Pancreas (tissue), 10 donors: ENCODE measurements at places on chromosomes 7 and 10. TPM values are rescaled to one million over a fixed set of nuclear protein-coding genes. Genes with fewer than 3 reads are reported as not detected.

PRSS37 gene
- not detected for polyA plus RNA-seq

- no peak for DNase-seq
Measured at GRCh38 chr10:106000721-106001120, 1163.8 kb downstream of the SORCS1 start.

DNA sequence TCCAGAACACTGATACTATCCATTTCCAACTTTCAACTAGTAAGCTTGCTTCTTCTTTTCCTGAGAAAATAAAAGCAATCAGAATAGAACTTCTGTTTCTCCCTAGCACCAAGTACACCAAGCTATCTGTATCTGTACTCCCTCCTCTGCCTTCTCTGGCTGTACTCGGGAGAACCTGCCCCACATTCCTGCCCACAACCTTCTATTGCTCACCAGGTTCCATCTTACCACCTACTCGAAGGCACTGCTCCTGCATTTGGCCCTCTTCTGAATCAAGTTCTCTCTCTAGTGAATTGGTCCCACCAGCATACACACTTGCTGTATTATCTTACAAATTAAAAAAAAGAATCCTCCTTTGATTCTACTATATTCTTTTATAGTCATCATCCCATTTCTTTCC lies 169.6 kb upstream of the PTN start:
- no peak for DNase-seq

SFTPA1 gene
- 0.87 TPM for polyA plus RNA-seq

- DNase-seq = no peak
Measured at GRCh38 chr10:17227367-17228090, 512 bp upstream of the VIM start.

LIPN gene
- not detected for polyA plus RNA-seq

DNA sequence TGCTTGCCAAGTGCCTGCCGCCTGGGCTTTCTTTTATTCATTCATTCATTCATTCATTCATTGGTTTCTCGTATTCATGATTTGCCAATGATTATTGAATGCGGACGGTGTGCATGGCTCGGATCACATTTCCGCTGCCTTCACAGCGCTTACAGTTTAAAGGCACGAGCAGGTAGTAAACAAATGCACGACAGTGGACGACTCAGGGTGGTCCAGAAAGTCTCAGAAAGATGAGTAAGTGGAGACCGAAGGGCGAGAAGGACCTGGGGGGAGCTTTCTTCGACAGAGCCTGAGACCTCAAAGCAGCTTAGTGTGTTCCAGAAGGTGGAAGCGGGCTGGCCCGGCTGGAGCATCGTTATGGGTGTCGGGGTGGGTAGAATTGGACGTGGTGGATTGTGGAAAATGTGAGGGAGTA lies 506 bp downstream of the MCM10 start:
- no peak for DNase-seq

ELAPOR2 gene
- polyA plus RNA-seq = 1.6 TPM

DNA sequence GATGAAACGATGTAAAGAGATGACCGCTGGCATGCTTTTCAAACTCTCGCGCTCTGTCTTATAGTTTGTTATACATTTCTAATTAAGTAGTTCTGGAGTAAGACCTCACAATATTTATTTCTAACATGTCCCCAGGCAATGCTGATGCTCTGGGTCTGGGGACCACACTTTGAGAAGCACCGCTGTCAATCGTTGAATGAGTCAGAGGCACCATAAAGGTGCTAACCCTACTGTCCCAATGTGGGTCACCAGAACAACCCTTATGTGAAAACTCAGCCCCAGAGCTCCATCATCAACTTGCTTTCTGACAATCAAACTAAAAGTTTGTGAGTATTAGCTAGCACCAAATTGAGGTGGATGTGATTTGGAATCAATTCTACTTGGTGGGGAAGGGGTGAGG lies 284.1 kb upstream of the PRKCQ start:
- no peak for DNase-seq

DNA sequence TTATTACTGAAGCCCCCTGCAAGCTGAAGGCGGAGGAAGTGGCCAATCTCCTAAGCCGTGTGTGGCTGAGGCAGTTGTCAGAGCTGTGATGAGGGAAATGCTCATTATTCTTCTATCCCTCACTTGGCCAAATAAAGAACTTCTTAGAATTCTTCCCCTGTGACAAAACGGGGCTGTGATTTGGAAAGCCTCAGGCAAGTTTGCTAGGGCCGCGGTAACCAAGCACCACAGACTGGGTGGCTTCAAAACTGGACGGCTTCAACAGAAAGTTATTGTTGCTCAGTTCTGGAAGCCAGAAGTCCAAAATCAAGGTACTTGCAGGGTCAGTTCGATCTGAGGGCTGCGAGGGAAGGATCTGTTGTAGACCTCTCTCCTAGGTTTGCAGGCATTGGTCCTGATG lies 72.3 kb upstream of the STEAP1B start:
- no peak for DNase-seq

SPACDR gene
- polyA plus RNA-seq = 0.68 TPM

WAC gene
- polyA plus RNA-seq = 34.3 TPM

GRCh38 chr7:130734815-130735716 lies 1.1 kb upstream of the KLF14 start:
- DNase-seq = no peak

GRCh38 chr7:54946271-54946670 lies 72.5 kb upstream of the EGFR start:
- DNase-seq = no peak

SUN3 gene
- polyA plus RNA-seq = not detected
